ENCODE measurements at places on chromosomes 1 and 21. TPM values are rescaled to one million over a fixed set of nuclear protein-coding genes. Genes with fewer than 3 reads are reported as not detected.

The INKA2 gene
- 0.84 TPM for total RNA-seq

The LIN28A gene
- not detected for total RNA-seq

DNA sequence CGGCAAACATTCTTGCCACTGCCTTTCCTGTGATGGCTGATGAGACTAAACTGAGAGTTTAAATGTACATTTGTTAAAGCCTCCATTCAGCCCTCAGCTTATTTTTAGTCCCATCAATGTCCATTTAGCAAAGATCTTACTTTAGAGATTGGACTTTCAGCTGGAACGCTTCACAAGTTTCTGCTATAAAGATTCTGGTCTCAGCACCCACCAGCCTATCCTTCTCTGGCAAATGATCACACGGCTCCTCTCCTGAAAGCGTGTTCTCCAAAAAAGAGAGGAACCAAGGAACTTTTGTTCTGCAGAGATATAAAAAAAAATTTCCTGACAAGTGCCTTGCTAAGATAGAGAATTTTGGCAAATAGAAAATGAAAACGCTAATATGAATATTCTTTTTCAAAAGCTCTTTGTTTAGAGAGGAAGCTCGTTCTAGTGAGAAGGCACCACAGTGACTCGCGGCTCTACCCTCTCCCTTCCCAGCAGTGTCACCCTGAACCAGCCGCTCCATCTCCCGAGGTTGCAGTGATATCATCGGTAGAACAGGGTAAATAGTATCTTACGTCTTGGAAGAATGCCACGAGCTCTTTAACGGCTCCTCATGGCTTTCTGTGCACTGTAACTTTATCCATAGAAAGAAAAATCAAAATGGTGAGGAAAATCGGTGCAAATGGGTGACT is 200.2 kb downstream of the APP start:
- no peak for DNase-seq

GRCh38 chr21:34113842-34114241 is 40.5 kb downstream of the MRPS6 start:
- no peak for DNase-seq

GRCh38 chr1:101957771-101958170 is 39.0 kb downstream of the OLFM3 start:
- no peak for DNase-seq

- DNase-seq, result no peak
Observed at GRCh38 chr1:5661196-5662085, 330.8 kb downstream of the NPHP4 start.

Data from activated naive CD8-positive, alpha-beta T cell treated with anti-CD3 and anti-CD28 coated beads for 36 hours (primary cell).